Amniotic epithelial cell (primary cell): ENCODE measurements at places on chromosomes 16 and 17.

- DNase-seq: peak; percentile 64
These were observed 9.3 kb upstream of the WBP2 start for GRCh38 chr17:75864448-75864871.

DNA sequence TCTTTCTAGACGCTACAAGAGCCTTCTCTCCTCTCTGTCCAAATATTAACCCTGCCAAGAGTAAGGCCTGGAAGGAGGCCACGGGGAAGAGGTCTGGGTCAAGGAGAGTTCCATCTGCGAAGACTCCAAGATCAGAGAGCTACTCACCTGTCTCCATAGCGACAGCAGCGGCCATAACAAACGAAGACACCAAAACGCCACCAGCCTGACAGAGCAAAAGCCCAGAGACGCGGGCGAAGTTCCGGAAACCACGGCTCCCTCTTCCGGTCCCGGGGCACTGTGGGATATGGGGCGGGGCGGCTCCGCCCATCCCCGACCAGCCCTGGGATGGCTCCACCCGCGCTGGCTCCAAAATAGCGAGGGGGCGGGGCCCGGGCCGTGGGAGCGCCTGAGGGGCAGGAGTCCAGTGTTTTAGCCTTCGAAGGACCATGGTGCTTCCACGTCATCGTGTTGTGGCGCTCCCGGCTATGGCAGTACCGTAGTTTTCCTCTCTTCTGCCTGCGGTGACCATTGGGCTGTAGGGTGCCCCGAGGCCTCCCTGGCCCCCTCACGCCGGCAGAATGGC is at the start of the genes C17orf100 and MED31:
TSS of gene C17orf100 (plus strand) at position 409 of the 565 bp plus-strand sequence. CDS start at position 561, 152 bp downstream.
TSS of gene MED31 (minus strand) at position 252 of the 565 bp plus-strand sequence. CDS start at position 175, 77 bp downstream.
- peak; percentile 81 for DNase-seq

GRCh38 chr16:67767953-67768352 is 38.4 kb downstream of the RANBP10 start:
- DNase-seq: peak; percentile 82

DNA sequence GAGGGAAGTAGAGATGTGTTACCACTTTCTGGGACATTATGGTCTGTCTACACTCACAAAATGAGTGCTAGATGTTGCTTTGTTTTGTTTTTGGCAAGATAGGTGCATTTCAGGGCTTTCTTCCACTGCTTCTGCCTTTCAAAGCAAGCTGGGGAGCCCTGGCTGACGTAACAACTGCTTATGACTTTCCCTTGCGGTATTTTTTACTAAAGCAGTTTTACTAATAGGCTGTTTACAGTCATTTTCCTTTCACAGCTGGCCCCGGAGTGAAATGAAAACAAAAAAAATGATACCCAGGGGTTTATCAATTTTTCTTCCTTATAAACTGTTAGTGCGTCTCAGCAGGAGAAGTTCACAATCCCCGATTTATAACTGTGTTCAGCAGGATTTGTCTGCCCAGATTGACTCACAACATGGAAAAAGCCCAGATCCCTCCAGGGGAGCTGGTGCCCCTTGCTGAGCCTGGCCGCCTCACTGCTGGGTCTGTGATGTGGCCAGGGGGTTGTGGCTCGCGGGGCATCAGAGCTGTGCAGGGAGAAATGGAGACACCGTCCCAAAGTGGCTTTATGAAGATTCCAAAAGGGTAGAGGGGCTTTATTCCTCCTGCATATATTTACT is 184.4 kb upstream of the HS3ST3A1 start:
- DNase-seq: no peak

DNA sequence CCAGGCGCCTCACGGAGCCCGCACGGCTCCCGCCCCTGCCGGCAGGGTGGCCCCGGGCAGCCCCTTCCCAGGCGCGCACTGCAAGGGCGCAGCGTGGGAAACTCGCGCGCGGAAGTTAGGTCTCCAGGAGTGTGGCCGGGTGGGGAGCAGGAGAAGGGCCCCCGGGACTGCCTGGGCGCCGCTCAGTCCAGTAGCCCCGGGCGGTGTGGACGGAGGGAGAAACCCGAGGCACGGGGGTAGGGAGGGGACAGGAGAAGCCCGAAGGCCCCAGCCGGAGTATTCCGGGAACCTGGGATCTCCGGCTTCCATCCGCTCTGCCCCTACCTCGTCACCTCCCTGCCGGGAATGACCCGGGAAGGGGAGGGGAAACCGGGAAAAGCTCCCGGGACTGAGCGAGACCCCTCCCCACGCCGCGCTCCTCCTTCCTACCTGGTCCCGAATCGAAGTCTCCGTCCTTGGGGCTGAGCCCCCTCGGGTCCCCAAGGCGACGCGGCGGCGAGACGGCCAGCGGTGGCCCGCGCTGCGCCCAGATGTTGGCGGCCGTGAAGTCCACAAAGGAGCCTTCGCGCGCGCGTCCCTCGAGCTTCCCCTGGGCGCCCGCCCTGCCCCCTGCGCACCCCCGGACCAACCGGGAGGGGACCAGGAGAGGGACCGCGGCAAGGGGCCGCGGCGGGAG is 418 bp downstream of the SOCS3 start:
- DNase-seq: peak; percentile 36

DNA sequence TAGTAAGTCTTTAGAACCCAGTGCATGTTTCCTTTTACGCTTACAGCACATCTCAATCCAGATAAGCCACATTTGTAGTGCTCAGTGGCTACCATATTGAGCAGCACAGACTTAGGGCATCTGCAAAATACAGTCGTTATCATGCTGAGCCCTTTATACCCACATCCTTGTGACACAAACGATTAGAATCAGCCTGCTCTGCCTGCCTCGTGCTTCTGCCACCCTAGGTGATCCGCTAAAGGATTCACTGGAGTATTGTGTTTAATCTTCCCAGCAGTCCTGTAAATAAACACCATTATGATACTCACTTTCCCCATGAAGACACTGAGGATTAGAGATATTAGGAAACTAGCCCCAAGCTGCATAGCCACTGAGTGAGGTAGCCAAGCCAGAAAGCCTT is 51.3 kb upstream of the FA2H start:
- DNase-seq: peak; percentile 34

GRCh38 chr17:79420318-79421243 is 190.3 kb downstream of the RBFOX3 start:
- no peak for DNase-seq

- DNase-seq: no peak
These were observed 24.4 kb upstream of the MYO15B start for GRCh38 chr17:75563063-75563758.

GRCh38 chr17:17026163-17026562 is 16.1 kb upstream of the MPRIP start:
- DNase-seq: no peak
